ENCODE measurements at places on chromosomes 6 and 20. TPM values are rescaled to one million over a fixed set of nuclear protein-coding genes. Genes with fewer than 3 reads are reported as not detected.

The GTSF1L gene
- total RNA-seq, result not detected

The TRAPPC3L gene
- not detected for total RNA-seq

The DLL1 gene
- total RNA-seq, result 10.7 TPM

The FERMT1 gene
- total RNA-seq, result not detected
